ENCODE measurements at places on chromosomes 16 and 17.

DNA sequence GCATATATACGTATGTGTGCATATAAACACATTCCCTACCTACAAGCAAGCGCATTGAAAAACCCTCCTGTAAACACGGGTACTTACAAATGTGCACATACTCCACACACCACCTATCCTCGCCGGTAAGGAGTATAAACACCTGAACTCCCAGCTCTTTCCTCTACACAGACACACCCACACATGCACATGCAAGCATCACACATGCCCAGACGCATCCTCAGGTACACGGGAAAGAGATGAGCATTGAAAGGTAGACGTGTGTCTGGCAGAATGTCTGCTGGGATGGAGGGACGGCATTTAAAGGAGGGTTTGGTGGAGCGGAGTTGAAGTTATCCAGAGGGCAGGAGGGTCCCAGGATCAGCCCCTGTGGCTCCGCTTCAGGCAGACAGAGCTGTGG is 4.7 kb upstream of the SMTNL2 start:
- no peak for DNase-seq

DNA sequence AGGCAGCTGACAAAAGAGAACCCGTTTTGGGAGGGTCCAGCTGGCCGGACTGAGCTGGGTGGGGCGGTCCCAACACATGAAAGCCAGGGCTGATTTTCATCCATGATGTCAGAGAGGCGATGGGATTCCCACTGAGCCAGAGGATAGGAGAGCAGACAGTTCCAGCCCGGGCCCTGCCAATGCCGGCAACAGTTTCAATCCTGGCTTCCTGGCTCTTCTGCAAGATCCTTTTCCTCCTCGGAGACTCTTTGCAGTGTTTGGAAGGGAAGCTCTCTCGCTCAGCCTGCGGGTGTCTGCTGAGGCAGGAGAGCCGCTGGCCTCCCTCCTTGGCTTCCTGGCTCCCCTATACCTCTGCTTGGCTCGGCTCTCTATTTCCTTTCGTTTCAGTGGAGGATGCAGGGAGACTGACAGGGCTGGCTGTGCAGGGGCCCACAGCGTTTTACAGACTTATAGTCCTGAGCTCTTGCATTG is 145.5 kb upstream of the SOX9 start:
- DNase-seq, result no peak

- no peak for DNase-seq
Observed at GRCh38 chr17:45436625-45437464, 4.2 kb upstream of the ARHGAP27 start.

- DNase-seq, result no peak
Observed at GRCh38 chr16:65988024-65988595, 378.4 kb upstream of the CDH5 start.

DNA sequence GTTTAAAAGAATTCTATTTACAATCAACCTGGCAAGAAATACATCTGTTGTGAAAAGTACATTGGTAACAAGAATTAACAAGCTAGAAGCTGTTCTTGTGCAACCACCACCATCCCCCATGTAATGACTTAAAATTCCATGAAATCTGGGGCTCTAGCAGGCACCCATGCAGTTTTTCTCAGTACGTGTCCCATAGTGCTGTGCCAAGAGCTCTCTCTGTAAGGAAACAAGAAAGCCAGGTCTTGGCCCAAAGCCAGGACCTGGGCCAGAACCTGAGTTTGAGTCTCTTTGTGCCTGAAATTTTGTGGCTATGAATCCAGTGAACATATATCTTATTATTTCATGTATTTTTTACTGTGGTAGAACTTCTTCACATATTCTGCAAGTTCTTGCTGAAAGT is 46.6 kb downstream of the NUP93 start:
- no peak for DNase-seq

All from SW 1271 (cell line).